Frontal cortex (tissue), 4 donors: ENCODE measurements at places on chromosomes 5 and 9.

DNA sequence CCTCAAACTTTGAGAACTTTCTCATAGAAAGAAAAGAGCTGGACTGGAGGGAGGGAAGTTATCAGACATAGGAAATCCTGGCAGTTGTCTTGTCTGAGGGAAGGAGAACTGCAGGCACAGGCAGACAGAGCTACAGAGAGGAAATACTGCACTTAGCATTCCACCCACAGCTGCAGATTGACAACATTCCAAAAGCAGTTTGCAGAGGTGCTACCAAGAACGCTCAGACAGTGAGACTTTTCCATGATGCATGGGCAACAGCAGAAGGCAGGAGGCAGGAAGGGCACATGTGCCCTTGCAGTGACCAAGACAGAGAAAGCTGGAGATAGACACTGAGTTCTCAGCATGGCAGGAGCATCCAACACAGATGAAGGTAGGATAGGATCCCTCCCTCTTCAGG, 327.5 kb upstream of the ZNF462 start:
- DNase-seq = peak; percentile 6

GRCh38 chr9:89949111-89949510, 344.3 kb downstream of the GADD45G start:
- no peak for DNase-seq

DNA sequence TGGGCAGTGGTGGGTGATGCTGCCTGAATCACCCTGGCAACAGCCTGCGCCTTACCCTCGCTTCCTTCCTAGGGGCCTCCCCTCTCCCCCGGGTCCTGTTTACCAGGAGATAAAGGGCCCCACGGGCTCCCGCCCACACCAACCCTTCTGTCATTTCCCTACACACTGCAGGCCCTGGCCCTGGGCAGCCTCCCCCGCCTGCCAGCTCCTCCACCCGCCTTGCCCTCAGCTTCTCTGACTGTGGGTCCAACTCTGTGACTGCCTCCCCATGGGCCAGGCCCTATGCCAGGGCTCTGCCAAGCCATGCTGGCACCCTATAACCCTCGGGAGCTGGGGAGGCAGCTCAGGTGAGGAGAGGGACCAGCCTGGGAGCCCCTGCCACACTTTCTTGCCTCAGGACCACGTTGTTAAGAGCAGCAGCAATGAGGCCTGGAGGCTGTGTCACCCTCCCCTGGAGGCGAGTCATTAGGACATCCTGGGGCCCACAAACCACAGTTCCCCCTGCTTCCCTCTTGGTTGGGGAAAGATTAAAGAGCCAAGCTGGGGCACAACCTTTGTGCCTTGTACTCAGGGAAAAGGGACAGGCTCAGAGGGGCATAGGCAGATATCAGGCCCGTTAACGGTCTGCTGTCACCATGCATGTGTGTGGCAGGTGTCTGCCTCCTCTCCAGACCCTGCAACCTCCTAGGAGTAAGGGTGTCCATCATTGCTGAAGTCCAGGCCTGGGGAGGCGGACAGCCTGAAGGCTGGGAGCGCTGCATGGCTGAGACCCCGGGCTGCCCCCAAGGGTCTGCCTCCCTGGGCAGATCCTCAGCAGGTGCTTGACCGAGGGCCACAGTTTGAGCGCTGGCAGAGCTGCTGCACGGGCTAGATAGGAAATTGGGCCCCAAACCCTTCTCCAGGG, 2.8 kb downstream of the MGAT4B start:
- no peak for DNase-seq

DNA sequence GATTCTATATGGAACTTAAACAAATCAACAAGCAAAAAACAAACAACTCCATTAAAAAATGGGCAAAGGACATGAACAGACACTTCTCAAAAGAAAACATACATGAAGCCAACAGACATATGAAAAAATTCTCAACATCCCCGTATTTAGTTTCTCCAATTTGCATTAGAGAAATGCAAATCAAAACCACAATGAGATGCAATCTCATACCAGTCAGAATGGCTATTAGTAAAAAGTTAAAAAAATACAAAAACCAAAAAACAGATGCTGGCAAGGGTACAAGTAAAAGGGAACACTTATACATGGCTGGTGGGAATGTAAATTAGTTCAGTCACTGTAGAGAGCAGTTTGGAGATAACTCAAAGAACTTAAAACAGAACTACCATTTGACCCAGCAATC, 342.1 kb upstream of the NUDT12 start:
- no peak for DNase-seq

- no peak for DNase-seq
Observed at GRCh38 chr9:132730054-132731033, 60.1 kb downstream of the GTF3C4 start.

- DNase-seq = no peak
Observed at GRCh38 chr9:127519301-127520166, 68.2 kb downstream of the LRSAM1 start.

DNA sequence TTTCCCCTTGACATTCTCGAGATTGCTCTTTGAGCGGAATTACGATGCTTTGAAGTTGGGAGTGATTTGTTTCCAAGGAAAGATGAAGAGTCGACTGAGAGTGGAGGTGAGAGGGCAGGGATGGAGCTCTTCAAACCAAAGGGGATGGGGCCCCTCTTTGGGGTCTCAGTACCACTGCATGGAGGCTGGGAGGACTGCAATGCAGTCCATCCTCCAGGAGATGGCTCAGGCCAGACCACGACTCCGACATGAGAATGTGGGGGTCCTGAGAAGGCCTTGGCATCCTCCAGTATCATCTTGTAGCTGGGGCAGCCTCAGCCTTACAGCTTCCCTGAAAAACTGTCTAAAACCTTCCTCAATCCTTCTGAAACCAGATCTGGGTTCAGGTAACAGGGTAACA, 51.1 kb upstream of the CDKN2AIPNL start:
- no peak for DNase-seq
